ENCODE measurements at places on chromosomes 3 and 15.
A peak's percentile ranks its signal among the peaks of the same experiment; 100 is the strongest.

GRCh38 chr15:43190178-43190577 lies 5.0 kb downstream of the CCNDBP1 start:
- no peak for DNase-seq

GRCh38 chr3:94179059-94179458 lies 116.2 kb downstream of the NSUN3 start:
- no peak for DNase-seq

DNA sequence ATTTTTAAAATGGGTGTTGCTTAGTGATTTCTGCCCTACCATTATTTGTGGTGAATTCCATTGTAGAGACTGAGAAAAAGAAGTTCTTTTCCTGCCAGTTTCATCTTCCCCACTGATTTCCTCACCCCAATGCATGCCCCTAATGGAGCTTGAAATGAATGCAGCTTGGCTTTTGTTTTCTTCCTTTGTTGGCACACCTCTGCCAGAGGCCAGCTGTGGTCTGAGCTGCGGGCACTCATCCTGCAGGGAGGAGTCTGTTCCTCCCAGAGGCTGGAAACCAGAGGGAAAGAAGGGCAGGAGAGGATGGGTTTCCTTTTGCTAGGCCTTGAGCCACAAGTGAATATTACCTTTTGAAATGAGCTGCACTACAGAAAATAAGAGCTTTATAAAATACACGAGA lies 9.3 kb upstream of the ST8SIA2 start:
- no peak for DNase-seq

DNA sequence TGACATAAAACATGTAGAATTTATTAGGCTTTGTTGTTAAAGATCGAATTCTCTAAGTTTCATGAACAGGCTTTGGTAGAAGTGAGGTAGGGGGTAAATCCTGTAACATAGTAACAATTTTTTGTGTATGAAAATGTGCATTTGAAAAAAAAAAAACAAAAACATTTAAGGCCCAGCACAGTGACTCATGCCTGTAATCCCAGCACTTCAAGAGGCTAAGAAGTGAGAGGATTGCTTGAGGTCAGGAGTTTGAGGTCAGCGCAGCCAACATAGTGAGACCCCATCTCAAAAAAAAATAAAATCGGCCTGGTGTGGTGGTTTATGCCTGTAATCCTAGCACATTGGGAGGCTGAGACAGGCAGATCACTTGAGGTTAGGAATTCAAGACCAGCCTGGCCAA lies 26.8 kb upstream of the PPP4R2 start:
- DNase-seq, result no peak

GRCh38 chr3:196336319-196337145 lies 1.7 kb downstream of the TM4SF19 start:
- DNase-seq, result no peak

- DNase-seq, result no peak
These were observed 99.5 kb downstream of the APBA2 start for GRCh38 chr15:28985316-28985645.

GRCh38 chr15:96356494-96357455 lies 26.3 kb downstream of the NR2F2 start:
- peak; percentile 32 for DNase-seq

DNA sequence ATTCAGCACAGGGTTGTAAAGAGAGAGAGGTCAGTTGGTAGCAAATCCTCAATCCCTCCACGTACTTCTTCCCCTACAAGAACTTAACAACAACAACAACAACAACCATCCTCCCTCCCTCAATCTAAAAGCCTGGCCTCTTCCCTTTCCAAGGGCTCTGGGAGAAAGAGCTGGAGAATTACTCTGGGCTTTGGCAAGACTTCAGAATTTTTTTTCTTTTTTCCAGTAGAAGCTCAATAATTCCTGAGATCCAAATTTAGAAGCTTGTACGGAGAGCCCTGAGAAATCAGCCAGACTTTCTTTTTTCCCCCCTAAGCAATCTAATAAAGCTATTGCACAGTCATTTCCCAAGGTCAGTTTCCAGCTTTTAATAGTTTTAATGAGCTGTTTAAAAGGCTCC lies 95.8 kb upstream of the CACNA2D3 start:
- DNase-seq, result no peak

DNA sequence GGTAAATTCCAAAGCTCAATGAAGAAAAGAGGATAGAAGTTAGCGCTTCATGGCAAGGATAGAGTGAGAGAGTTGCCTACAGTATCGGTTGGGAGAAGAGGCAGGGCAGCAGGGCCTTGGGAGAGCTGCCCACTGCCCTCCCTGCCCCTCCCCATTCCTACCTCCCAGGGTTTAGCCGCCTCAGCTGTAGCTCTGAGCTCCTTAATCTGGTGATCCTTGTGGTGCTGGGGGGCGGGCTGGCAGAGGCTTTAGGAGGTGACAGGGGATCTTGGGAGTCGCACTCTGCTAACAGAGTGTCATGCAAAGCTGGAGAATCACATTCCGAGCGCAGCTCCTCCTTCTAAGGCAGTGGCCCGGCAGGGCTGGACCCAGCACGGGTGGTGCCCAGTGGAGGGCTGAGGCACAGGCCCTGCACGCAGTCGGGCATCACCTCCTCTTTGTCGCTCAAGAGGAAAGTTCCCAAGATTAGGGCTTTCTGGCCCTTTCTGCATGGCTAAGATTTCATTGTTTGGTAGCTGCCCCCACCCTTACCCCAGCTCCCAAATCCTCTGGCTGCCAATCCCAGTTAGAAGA lies 57.1 kb upstream of the POLG start:
- DNase-seq, result no peak

DNA sequence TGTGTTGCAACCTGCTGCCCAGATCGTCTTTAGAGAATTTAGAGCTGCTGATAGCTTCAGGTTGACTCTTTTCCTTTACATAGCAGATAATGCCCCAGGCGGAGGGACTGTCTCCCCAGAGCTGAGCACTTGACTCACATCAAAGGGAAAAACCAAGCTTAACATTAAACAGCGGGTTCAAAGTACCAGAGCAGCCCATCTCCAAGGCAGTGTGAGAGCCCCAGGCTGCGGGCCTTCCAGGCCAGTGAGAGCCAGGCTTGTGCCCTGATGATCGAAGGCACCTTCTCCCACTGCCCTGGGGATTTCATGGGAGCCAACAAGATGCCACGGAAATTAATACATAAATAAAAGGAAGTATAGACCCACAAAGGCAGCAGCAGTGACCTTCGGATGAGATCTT lies 275.6 kb downstream of the XXYLT1 start:
- no peak for DNase-seq

GRCh38 chr3:38544926-38545325 lies 48.8 kb downstream of the EXOG start:
- DNase-seq, result no peak

- DNase-seq, result no peak
These were observed 13.9 kb downstream of the ELL3 start for GRCh38 chr15:43762824-43763223.

DNA sequence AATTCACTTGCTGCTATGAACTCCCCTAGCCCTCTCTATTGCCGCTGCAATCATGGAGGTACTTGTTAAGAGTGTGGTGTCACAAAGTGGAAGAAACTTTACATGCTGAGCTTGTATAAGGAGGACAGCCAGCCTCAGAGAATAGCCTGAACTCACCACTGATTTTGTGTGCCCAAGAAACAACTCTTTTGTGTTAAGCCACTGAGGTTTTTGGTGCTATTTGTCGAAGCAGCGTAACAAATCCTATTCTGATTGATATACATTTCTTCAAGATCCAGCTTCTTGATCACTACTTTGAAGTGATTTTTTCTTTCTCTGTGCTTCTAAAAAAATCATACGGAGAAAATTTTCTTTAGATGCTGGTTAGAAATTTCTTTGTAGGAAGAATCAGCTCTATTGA lies 132.4 kb downstream of the MEIS2 start:
- DNase-seq, result no peak
